Stomach (tissue), 19 donors: ENCODE measurements at places on chromosomes 2 and 18. TPM values are rescaled to one million over a fixed set of nuclear protein-coding genes. Genes with fewer than 3 reads are reported as not detected.

CHRNG gene
- not detected for total RNA-seq

GRCh38 chr18:62586151-62586774 is 63.4 kb downstream of the ZCCHC2 start:
- peaks cover 8% of the 10 kb centered on the region for H3K36me3 ChIP-seq
- H3K4me1 ChIP-seq: peaks cover 11% of the 10 kb centered on the region
- H3K27ac ChIP-seq: no peak overlapping the region
- peak; percentile 60 for DNase-seq
- H3K27me3 ChIP-seq: no peaks in the 10 kb centered on the region

ASB18 gene
- total RNA-seq: not detected

DNA sequence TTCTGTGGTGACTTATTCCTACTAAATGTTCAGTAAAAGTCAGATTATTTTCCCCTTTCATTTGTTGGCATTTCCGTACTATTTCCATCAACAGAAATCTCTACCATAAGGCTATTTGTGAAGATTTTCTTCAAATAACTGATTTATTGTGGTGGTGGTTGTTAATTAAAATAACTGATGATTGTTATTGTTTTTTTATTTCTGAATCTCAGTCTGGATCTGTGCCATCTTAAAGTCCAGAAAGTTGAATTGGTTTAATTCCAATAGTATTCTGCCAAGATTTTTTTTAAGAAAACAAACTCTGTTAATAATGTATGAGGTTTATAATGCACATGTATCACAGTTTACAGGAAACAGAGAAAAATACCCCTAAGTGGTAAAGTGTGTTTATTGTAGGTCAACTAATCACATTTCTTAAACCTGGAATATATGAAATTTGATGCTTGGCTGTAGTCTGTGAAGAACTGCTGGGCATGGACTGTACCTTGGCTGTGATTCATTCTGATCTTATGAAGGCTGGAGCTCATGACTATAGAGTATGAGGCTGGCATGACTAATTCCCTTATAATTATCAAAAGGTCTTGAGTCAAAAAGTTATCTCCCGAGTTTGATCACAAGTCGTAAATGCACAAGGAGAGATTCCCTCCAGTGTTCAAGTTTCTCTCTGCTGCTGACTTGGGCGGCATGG is 134.2 kb upstream of the RND3 start:
- no peak overlapping the region for H3K4me3 ChIP-seq
- H3K4me1 ChIP-seq: no peaks in the 10 kb centered on the region
- H3K36me3 ChIP-seq: no peaks in the 10 kb centered on the region
- no peak for DNase-seq
- H3K27ac ChIP-seq: peak overlapping the region; percentile 32

TLX2 gene
- not detected for total RNA-seq

ZBTB7C gene
- total RNA-seq: 47.8 TPM

SULT1C4 gene
- total RNA-seq: not detected

GRCh38 chr18:35635170-35635569 is 53.6 kb downstream of the GALNT1 start:
- no peaks in the 10 kb centered on the region for H3K4me1 ChIP-seq
- H3K4me3 ChIP-seq: no peak overlapping the region
- peaks cover 6% of the 10 kb centered on the region for H3K36me3 ChIP-seq
- DNase-seq: peak; percentile 19
- H3K27ac ChIP-seq: no peak overlapping the region

GPR39 gene
- 0.87 TPM for total RNA-seq

GRCh38 chr2:70835643-70836042 is at the start of gene CD207:
TSS of gene CD207 (minus strand) at chr2:70835816. CDS start at chr2:70835776, 40 bp downstream.
- no peaks in the 10 kb centered on the region for H3K36me3 ChIP-seq
- DNase-seq: no peak
- no peaks in the 10 kb centered on the region for H3K4me1 ChIP-seq
- peaks cover 3% of the 10 kb centered on the region for H3K27me3 ChIP-seq
- H3K27ac ChIP-seq: no peak within 1 kb of the TSS
- no peak within 1 kb of the TSS for H3K4me3 ChIP-seq

C2orf81 gene
- total RNA-seq: 2.7 TPM

SLC19A3 gene
- 1.7 TPM for total RNA-seq

- H3K4me3 ChIP-seq: no peak overlapping the region
- no peak for DNase-seq
- H3K27ac ChIP-seq: no peak overlapping the region
- H3K36me3 ChIP-seq: peaks cover 8% of the 10 kb centered on the region
These were observed 38.2 kb downstream of the SNRPD1 start for GRCh38 chr18:21650311-21650710.

KIF3C gene
- 7.3 TPM for total RNA-seq

LHCGR gene
- not detected for total RNA-seq

DNA sequence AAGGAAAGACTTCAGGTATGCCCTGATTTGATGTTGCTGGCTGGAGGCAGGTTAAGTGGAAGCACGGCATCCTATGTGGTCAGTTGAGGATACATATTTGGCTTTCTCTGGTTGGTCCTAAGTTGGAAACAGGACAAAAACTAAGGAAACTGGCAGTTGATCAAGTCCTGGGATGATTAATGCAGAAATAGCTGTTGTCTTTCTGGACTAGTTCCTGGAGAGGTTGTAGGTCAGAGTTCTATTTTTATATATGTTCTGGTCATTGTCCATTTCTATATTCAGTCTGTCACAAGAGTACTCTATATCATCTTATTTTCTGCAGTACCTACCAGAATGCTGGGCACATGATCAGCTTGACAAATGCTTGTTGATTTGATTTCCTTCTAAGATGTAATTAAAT is 4.0 kb upstream of the SLC35F5 start:
- no peak for DNase-seq
- H3K27ac ChIP-seq: no peak overlapping the region
- no peaks in the 10 kb centered on the region for H3K36me3 ChIP-seq
- H3K27me3 ChIP-seq: no peaks in the 10 kb centered on the region
- no peak overlapping the region for H3K4me3 ChIP-seq

DNA sequence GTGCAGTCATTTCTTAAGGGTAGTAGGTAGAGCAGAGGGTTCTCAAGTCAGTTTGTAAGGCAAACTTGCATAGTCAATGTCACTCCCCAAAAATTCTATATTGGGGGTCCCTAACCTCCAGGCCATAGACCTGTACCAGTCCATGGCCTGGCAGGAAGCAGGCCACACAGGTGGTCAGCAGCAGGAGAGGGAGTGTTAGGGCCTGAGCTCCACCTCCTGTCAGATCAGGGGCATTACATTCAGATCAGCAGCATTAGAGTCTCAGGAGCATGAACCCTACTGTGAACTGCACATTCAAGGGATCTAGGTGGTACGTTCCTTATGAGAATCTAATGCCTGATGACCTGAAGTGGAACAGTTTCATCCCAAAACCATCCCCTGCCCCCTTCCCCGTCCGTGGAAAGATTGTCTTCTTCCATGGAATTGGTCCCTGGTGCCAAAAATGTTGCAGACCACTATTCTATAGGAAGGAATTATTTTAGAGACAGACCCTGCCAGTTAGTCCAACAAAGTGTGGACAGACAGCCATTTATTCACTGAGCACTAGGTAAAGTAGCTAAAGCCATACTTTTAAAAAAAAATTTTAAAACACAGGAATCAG is 6.7 kb downstream of the COA5 start:
- no peak for DNase-seq
- no peaks in the 10 kb centered on the region for H3K27me3 ChIP-seq
- peaks cover 9% of the 10 kb centered on the region for H3K4me1 ChIP-seq
- no peak overlapping the region for H3K4me3 ChIP-seq

GRCh38 chr2:12861344-12861930 is 144.7 kb downstream of the TRIB2 start:
- H3K36me3 ChIP-seq: no peaks in the 10 kb centered on the region
- no peaks in the 10 kb centered on the region for H3K27me3 ChIP-seq
- no peak overlapping the region for H3K4me3 ChIP-seq
- H3K27ac ChIP-seq: no peak overlapping the region
- no peaks in the 10 kb centered on the region for H3K4me1 ChIP-seq

GRCh38 chr2:223797811-223798721 is 39.3 kb downstream of the AP1S3 start:
- H3K36me3 ChIP-seq: no peaks in the 10 kb centered on the region
- DNase-seq: no peak
- no peak overlapping the region for H3K4me3 ChIP-seq

SPP2 gene
- not detected for total RNA-seq

DNA sequence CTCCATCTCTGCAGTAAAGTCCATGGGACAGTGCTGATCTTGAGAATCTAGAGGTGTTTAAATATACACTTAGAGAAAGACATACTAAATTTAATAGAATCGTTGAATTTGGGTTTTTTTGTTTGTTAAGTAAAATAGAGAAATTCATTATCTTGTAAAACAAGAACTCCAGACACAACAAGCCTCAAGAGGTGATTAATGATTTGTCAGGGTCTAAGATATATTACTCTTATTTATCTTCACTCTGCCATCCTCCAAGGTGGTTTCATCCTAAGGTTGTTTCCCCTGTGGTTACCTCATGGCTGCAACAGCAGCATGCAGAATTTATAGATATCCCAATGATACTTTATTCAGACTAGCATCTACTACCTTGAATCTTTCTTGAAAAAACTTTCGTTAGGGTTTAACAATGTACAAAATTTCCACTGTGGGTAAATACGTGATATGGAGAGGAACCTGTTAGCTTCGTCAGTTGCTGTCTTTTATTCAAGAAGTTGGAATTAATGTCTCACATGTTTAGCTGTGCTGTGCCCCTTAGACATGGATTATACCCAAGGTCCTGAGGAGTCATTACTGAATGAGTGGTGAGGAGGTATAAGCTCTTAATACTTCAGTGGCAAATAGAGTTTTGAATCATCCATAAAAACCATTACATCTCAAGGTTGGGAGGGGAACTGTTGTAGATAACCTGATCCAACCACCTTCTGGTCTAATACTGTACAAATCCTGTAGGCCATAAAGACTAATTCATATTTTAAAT is 128.0 kb downstream of the GPD2 start:
- no peak overlapping the region for H3K4me3 ChIP-seq
- no peak overlapping the region for H3K27ac ChIP-seq
- no peaks in the 10 kb centered on the region for H3K4me1 ChIP-seq

DNA sequence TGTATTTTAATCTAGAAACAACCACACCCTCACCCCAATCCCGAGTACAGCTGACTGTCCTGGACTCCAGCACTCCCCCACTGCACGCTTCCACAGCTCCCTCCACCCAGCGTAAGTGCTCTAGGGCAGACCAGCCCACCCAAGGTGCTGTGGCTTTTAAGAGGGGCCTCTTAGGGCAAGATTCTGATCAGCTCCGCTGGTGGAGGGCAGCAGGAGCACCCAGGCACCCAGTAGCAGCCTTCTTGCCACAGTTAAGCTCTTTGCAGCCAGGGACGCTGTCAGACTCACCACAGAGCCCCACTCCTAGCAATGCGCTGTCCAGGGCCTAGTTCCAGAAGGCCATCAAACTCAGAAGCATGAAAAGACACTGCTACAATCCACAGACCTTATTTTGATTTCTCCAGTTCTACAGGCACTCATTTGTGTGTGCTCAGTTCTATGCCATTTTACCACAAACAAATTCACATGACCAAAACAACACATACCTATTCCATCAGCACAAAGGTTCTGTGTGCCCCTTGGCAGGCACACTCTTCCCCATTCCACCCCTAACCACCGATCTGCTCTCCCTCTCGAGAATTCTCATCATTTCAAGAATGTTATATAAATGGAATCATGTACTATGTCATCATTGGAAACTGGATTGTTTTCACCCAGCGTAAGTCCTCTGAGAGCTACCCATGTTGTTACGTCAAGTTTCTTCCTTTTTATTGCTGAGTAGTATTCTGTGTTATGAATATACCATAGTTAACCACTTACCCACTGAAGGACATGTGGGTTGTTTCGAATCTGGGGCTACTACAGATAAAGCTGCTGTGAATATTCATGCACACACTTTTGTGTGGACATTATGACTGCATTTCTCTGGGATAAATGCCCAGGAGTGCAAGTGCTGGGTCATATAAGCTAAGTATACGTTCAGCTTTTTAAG is 40.4 kb downstream of the PTPN2 start:
- H3K4me3 ChIP-seq: no peak overlapping the region
- no peak for DNase-seq
- H3K36me3 ChIP-seq: peaks cover 6% of the 10 kb centered on the region
- H3K27ac ChIP-seq: no peak overlapping the region
- H3K4me1 ChIP-seq: peaks cover 35% of the 10 kb centered on the region
- H3K27me3 ChIP-seq: no peaks in the 10 kb centered on the region

DNA sequence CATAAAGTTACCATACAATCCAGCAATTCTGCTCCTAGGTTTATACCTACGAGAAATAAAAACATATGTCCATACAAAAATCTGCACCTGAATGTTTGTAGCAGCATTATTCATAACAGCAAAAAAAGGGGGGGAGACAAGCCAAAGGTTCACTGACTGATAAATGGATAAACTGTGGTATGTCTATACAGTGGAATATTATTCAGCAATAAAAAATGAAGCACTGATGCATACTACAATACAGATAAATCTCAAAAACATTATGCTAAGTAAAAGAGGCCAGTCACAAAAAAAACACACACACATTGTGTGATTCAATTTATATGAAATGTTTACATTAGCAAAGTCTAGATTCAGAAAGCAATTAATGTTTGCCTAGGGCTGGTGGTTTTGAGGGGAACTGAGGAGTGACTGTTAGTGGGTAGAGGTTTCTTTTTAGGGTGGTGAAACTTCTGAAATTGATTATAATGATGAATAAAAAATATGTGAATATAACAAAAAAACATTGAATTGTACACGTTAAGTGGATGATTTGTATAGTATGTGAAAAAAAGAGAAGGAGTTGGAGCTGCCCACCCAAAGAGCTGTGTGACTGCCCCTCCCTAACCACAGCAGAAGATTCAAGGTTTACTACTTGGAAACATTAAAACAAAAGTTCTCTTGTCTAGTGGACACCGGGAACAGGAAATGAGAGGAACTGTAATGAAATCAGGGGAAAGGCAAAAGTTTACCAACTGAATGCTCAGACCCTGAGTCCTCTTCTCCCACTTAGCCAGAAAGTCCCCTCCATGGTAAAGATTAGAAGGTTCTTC is 13.4 kb downstream of the COLEC12 start:
- H3K4me3 ChIP-seq: no peak overlapping the region
- H3K27me3 ChIP-seq: no peaks in the 10 kb centered on the region

DNA sequence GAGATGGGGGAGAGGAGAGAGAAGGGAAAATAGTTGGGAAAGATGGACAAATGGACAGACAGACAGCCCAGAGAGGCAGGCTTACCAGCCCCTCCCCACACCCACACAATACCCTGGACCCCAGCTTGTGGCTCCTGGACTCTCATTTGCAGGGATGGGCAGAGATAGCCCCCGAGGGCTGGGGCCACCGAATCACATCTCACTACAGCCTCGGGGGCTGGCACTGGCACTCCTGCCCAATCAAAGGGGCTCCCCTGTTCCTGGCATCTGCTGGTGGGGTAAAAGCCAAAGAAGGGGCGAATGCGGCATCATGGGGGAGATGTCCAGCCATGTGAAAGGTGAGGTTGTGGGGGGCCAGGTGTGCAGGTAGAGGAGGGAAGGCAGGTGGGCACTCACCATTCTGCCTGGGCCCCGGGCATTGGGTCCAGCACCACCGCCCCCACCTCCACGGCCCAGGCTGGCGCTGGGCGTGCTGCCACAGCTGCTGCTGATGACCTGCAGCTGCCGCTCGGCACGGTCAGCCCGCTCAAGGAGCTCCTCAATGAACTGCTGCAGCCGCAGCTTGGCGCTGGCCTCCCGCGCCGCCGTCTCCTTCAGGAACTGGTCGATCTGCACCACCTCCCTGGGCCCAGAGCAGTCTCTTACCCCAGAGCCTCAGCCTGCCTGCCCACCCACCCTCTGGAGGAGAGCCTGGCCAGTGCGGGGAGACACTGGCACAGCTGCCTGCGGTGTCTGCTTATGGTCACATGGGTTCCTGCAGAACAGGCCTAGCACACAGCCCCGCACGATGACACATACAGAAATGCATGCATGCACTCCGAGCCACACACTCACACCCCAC is 18.0 kb downstream of the FBXO41 start:
- no peaks in the 10 kb centered on the region for H3K36me3 ChIP-seq
- no peak overlapping the region for H3K4me3 ChIP-seq
- H3K4me1 ChIP-seq: peaks cover 17% of the 10 kb centered on the region

TCF23 gene
- not detected for total RNA-seq
